Activated gamma-delta T cell treated with Interleukin-2 at 50 U/mL for 16 hours (primary cell): ENCODE measurements at places on chromosomes 16 and 17.
A peak's percentile ranks its signal among the peaks of the same experiment; 100 is the strongest.

GRCh38 chr17:27983853-27984252 lies 58.6 kb upstream of the NLK start:
- DNase-seq, result no peak

DNA sequence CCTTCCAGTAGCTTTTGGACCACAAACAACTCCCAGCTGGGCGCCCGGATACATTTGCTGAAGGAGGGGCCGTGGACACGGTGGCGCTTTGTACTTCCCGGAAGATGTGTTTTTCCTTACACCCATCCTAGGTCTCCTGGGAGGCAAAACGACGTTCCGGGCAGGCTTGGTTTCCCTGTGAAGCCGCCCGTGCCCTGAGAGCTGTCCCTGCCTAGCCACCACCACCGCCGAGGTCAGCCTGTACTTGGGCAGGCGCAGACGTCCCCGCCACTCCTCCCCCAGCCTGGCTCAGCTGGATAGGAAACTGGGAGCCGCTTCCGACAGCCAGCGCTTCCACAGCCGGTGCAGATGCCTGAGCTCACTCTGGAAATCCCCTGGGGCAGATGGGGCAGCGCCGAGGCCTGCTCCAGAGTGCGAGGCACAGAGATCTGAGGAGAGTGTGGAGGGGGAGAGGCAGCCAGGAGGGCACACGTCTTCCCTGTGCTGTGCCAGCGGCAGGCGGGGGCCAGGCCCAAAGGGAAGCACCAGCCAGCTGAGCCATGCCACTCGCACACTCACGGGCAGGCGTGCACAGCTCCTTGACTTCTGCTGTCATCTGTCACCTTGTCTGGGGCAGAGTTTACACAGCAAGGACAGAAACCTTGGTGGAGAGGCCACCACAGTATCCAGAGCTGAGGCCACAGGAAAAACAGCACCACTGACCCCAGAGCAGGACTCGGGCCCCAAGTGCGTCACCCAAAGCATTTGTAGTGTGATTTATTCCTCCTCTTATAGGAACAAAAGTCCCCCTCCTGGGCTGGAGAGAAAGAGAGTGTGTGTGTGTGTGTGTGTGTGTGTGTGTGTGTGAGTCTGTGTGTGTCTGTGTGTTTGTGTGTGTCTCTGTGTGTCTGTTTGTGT lies 3.0 kb downstream of the RHBDF2 start:
- no peak for DNase-seq

GRCh38 chr17:11538366-11538765 lies 59.9 kb upstream of the DNAH9 start:
- DNase-seq, result no peak

DNA sequence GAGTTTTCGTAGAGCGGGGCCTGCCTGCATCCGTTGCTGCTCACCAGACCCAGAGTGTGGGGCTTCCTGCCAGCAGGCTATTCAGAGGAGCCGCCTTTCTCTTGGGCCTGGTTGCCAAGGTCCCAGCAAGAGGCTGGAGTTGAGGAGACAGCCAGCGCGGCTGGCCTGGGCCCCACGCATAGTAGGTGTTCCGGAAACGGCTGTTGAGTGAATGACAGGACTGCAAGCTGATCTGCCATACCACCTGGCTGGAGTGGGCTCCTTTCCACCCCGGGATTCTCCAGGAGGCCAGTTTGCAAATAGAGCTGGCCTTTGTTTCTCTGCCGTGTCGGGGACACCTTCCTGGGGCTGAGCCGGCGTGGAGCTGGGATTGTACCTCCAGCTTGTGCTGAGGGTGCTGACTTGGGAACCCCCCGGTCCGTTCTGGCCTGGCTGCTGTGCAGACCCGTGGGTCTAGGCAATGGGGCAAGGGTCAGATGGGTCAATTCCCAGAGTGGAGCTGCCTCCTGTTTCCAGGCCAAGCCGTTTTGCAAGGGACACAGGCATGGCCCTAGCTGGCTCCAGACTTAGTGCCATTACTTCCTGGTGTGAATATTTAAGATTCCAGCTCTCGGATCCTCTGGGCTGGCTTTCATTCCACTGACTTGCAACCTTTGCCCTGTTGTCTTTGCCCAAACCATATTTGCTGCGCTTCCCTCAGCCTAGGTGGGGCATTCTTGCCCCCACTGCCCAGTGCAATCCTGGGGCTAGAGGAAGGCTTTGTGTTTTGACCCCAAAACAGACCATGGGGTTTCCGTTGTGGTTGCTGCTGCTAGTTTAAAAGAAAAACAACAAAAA lies 68.8 kb downstream of the CMIP start:
- no peak for DNase-seq

- no peak for DNase-seq
These were observed 24.5 kb downstream of the UNC13D start for GRCh38 chr17:75819678-75820077.

DNA sequence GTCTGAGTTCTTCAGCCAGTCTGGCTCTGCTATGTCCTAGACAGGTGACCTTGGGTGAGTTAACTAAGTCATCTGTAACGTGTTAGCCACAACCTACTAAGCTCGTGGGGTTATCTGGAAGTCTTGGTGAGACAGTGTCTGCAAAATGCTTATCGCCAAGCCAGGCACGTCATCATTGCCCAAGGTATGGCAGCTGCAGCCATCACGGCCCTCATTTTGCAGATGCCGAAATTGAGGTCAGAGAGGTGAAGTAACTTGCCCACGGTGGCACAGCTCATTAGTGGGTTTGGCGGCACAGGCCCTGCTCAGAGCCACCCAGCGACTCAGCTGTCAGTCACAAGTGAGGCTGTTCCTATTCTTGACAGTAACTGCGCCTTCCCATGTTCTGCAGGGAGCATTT lies 79.8 kb downstream of the CMIP start:
- peak; percentile 74 for DNase-seq

DNA sequence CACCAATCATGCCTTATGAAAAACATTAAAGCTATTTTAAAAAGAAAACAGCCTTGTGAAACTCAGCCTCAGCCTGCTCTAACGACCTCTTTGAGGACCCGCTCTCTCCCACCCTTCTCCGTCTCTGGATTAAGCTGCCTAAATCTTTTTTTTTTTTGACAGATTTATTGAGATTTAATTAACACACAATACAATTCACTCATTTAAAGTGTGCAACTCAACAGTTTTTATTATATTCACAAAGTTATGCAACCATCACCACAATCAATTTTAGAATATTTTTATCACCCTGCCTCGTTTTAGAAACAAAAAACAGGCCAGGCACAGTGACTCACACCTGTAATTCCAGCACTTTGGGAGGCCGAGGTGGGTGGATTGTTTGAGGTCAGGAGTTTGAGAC lies 8.4 kb downstream of the CDR2L start:
- no peak for DNase-seq

- DNase-seq, result no peak
These were observed 1.3 kb upstream of the PSMB3 start for GRCh38 chr17:38751144-38751807.

DNA sequence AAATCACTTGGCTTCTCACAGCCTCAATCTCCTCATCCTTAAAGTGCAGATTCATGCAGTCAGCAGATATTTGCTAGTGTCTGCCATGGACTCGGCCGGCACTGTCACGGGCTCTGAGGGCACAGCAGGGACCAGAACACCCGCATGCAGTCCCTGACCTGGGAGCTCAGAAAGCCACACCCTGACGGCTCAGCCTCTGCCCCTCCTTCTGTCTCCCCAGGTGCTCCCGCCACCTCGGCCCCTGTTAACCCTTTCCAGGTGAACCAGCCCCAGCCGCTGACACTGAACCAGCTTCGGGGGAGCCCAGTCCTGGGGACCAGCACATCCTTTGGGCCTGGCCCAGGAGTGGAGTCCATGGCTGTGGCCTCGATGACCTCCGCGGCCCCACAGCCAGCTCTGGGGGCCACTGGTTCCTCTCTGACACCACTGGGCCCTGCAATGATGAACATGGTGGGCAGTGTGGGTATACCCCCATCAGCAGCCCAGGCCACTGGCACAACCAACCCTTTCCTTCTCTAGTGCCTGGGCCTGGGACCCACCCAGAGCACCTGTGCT lies 28.7 kb downstream of the B9D1 start:
- no peak for DNase-seq
